ENCODE measurements at places on chromosomes 5 and 9. TPM values are rescaled to one million over a fixed set of nuclear protein-coding genes. Genes with fewer than 3 reads are reported as not detected.
A peak's percentile ranks its signal among the peaks of the same experiment; 100 is the strongest.

- no peaks in the 10 kb centered on the region for H3K36me3 ChIP-seq
- no peaks in the 10 kb centered on the region for H3K4me1 ChIP-seq
- no peaks in the 10 kb centered on the region for H3K27me3 ChIP-seq
- no peak overlapping the region for H3K4me3 ChIP-seq
- H3K27ac ChIP-seq, result no peak overlapping the region
- no peak for DNase-seq
Observed at GRCh38 chr9:69433392-69433791, 108.4 kb downstream of the ENTREP1 start.

GRCh38 chr5:7320701-7321301, 75.1 kb upstream of the ADCY2 start:
- H3K4me3 ChIP-seq, result no peak overlapping the region
- no peak for DNase-seq
- H3K36me3 ChIP-seq, result no peaks in the 10 kb centered on the region
- no peaks in the 10 kb centered on the region for H3K4me1 ChIP-seq
- no peak overlapping the region for H3K27ac ChIP-seq

- DNase-seq, result no peak
- H3K27me3 ChIP-seq, result no peaks in the 10 kb centered on the region
- no peak overlapping the region for H3K4me3 ChIP-seq
- no peaks in the 10 kb centered on the region for H3K4me1 ChIP-seq
Observed at GRCh38 chr5:5005353-5005752, 134.8 kb upstream of the ADAMTS16 start.

SLIT3 gene
- 0.20 TPM for total RNA-seq

DNA sequence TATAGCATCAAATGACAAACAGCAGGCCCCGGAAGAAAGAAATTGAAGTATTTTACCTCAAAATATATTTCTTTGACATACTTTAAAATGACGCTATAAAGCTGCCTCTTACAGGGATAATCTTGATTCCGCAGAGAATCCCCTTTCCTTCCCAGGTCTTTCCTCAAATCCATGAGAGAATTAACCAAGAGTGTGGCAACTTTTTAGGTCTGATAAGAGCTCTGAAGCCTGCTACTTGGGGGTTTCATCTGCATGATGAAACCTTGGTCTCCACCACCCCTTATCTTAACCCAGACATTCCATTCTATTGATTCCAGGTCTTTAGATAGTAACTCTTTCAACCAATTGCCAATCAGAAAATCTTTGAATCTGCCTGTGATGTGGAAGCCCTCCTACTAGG, 173.8 kb downstream of the CEMIP2 start:
- no peak overlapping the region for H3K27ac ChIP-seq
- H3K4me1 ChIP-seq, result no peaks in the 10 kb centered on the region

YIPF5 gene
- total RNA-seq, result 34.2 TPM

DNA sequence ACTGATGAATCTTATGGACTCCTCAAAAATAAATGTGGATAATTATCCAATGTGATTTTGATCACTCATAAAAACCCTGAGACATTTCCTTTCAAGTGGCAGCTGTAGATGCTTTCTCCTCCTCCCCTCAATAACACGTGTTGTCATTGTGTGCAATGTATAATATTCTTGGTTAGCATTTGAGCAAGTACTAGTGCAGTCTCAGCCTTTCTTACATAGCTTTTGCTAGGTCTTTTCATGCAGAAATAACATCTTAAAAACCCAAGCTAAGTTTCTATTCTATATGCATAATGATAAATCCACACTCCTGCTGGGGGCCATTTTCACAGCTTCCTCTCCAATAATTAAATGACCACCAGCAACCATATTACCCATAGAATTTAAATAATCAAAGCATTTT, 1835.2 kb upstream of the NUDT12 start:
- no peaks in the 10 kb centered on the region for H3K4me1 ChIP-seq
- H3K27ac ChIP-seq, result no peak overlapping the region
- H3K4me3 ChIP-seq, result no peak overlapping the region
- no peak for DNase-seq
- H3K27me3 ChIP-seq, result no peaks in the 10 kb centered on the region
- no peaks in the 10 kb centered on the region for H3K36me3 ChIP-seq

- H3K27me3 ChIP-seq, result no peaks in the 10 kb centered on the region
- DNase-seq, result no peak
- no peak overlapping the region for H3K27ac ChIP-seq
- H3K36me3 ChIP-seq, result no peaks in the 10 kb centered on the region
- H3K4me1 ChIP-seq, result no peaks in the 10 kb centered on the region
Observed at GRCh38 chr9:134048582-134048968, 19.3 kb downstream of the BRD3 start.

BNIP1 gene
- 22.6 TPM for total RNA-seq

DNA sequence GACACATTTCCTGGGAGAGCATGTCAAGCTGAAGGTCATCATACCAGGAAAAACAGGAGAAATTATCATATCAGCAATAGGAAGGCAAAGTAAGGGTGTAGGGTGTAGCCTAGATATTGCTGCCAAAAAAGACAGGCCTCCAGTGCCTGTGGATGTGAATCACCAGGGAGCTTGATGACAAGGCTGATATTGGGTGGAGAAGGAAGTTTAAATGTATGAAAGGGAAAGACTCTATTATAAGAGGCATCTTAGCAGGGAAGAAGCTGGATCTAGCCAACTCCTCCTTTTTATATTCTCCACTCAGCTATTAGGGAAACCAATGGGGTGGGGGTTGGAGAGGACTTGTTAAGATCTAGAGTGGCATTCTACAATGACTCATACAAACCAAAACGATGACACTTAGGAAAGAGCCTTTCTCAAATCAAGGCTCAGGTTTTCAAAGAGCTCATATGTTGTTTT, 13.4 kb upstream of the TXNDC8 start:
- no peak for DNase-seq
- H3K4me1 ChIP-seq, result no peaks in the 10 kb centered on the region
- H3K4me3 ChIP-seq, result no peak overlapping the region
- no peak overlapping the region for H3K27ac ChIP-seq
- no peaks in the 10 kb centered on the region for H3K27me3 ChIP-seq
- H3K36me3 ChIP-seq, result no peaks in the 10 kb centered on the region

PCDHA4 gene
- not detected for total RNA-seq

DNA sequence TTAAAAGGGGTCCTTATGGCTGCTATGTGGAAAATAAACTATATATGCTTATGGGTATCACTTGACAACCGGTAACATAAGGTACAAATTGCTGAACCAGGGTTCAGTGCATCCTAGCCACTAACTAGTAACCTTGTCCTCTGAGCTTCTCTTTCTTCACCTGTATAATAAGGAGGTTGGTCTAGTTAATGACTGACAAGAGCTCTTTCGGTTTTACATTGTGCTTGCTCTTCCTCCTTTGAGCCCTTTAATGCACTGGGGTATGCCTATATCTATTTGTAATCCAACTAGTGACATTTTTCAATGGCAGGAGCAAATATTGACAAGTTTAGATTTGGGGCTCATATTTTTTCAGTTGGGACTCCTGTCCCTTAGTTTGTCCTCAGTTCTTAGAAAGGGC, 66.1 kb downstream of the NPR3 start:
- H3K4me3 ChIP-seq, result no peak overlapping the region
- no peaks in the 10 kb centered on the region for H3K36me3 ChIP-seq
- H3K27me3 ChIP-seq, result no peaks in the 10 kb centered on the region

DNA sequence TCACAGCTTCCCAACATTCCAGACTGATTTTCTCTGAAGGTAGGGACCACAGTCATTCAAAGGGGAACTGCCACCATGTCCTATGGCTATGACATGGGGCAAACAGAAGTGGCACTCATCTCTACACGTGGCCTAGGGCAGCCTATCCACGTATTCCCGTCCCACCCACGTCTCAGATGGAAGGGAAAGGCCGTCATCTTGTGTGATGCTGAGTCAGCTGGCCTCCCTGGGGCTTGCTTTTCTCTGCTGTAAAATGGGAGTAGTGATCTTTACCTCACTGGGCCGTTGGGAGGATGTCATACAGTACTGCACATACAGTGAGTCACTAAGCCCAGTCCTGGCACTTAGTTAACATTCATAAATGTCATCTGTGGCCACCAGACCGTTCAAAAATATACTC, 72.3 kb downstream of the RAPGEF1 start:
- H3K36me3 ChIP-seq, result peaks cover 42% of the 10 kb centered on the region
- peak overlapping the region; percentile 81 for H3K4me3 ChIP-seq

LEAP2 gene
- 3.9 TPM for total RNA-seq

GRCh38 chr9:2740616-2741015, 23.3 kb downstream of the KCNV2 start:
- no peak overlapping the region for H3K4me3 ChIP-seq
- peaks cover 2% of the 10 kb centered on the region for H3K36me3 ChIP-seq
- no peaks in the 10 kb centered on the region for H3K4me1 ChIP-seq
- DNase-seq, result no peak

DNA sequence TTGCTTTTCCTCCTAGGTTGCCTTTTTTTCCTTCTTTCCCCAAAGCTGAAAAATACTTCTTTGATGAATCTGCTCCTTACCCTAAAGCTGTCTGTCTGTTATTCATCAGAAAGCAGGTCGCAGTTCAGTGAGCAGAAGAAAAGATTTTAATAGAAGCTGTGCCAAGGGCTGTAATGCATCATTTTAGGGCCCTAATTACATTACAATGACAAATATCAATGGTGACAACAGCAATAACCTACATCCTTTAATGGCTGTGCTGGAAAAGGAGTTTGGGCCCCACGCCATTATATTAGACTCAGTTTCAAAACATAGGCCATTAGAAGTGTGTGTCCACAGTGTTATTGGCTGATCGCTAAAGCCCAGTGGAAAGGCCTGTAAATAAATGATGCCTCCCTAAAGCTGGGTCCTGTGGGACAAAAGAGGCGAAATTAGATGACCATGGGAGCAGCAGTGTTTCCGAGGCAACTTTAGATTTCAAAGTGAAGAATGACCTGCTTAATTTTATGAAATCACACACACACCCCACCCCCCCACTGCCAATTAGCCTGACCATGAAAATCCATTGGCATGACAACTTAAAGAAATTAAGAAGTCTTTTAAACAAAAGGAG, 38.4 kb downstream of the TLE4 start:
- H3K36me3 ChIP-seq, result peaks cover 8% of the 10 kb centered on the region
- no peak for DNase-seq
- no peak overlapping the region for H3K4me3 ChIP-seq
- H3K27me3 ChIP-seq, result no peaks in the 10 kb centered on the region
- peaks cover 7% of the 10 kb centered on the region for H3K4me1 ChIP-seq

DNA sequence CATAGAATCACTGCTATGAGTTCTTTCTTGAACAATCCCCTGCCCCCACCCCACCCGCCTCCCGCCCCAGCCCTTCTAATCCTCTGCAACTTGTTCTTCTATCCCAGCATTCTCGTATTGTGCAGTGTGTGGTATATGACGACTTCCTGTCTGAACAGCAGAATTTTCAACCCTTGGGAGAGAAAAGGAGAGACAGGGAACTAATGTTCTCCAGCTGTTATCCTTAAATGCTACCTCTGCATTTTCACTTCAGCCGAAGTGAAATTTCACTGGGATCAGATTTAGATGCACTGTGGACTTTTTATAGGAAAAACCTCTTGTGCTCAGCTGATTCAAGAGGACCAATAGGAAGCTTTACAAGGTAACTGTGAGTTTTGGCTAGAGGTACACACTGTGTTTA, 2.2 kb downstream of the FBXL7 start:
- no peaks in the 10 kb centered on the region for H3K4me1 ChIP-seq
- H3K36me3 ChIP-seq, result no peaks in the 10 kb centered on the region
- DNase-seq, result no peak
- peaks cover 27% of the 10 kb centered on the region for H3K27me3 ChIP-seq

- no peak overlapping the region for H3K4me3 ChIP-seq
- DNase-seq, result no peak
- H3K27me3 ChIP-seq, result peaks cover 10% of the 10 kb centered on the region
- H3K4me1 ChIP-seq, result peaks cover 13% of the 10 kb centered on the region
Observed at GRCh38 chr5:14267166-14267838, 124.2 kb downstream of the TRIO start.

- peak overlapping the region; percentile 68 for H3K27ac ChIP-seq
- H3K27me3 ChIP-seq, result no peaks in the 10 kb centered on the region
- H3K36me3 ChIP-seq, result no peaks in the 10 kb centered on the region
- peak; percentile 50 for DNase-seq
Observed at GRCh38 chr9:123225374-123225813, 43.0 kb downstream of the STRBP start.

DNA sequence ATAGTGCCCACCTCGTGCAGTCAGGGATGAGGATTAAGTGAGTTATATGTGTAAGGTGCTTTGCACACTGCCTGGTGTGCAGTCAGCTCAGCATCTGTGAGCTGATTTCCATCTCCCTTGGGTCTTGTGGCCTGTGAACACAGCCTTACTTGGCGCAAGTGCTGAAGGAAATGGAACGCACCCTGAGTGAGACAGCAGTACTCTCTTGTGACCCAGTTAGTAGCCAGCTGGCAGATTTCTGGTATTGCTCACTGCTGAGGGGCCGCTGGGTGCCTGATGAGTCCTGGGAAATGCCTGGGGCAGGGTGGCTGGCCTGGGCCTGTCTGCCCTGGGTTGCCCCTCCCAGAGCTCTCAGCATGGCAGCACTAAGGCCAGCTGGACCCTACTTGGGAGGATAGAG, 90.9 kb upstream of the BOD1 start:
- H3K36me3 ChIP-seq, result no peaks in the 10 kb centered on the region
- H3K27me3 ChIP-seq, result no peaks in the 10 kb centered on the region
- no peak overlapping the region for H3K27ac ChIP-seq
- H3K4me3 ChIP-seq, result no peak overlapping the region
- H3K4me1 ChIP-seq, result no peaks in the 10 kb centered on the region
- no peak for DNase-seq

- H3K27me3 ChIP-seq, result no peaks in the 10 kb centered on the region
- no peak for DNase-seq
- H3K36me3 ChIP-seq, result peaks cover 42% of the 10 kb centered on the region
- H3K27ac ChIP-seq, result peak overlapping the region; percentile 54
- peaks cover 6% of the 10 kb centered on the region for H3K4me1 ChIP-seq
Observed at GRCh38 chr9:120446671-120447070, 133.3 kb downstream of the CDK5RAP2 start.

GDF9 gene
- total RNA-seq, result 0.57 TPM

DNA sequence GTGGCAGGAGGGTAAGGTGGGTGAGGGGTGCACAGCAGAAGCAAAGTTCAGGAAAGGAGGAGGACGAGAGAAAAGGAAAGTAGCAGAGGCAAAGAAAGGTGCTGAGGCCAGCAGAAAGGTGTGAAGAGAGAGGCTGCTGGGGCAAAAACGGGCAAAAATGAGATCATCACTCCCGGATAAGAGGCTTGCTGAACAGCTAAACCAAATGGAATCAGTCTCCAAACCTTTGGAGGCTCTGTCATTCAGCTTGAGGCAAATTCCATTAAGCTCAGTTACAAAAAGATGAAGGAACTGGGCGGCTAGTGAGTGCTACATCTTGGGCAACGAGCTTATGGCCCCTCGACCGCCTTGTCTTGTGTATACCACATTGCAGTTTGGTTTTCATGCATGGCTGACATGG, 136.4 kb downstream of the FSTL4 start:
- no peak overlapping the region for H3K27ac ChIP-seq
- H3K4me1 ChIP-seq, result no peaks in the 10 kb centered on the region
- no peak for DNase-seq
- H3K4me3 ChIP-seq, result no peak overlapping the region
